HT1080 (cell line): ENCODE measurements at places on chromosomes 7 and 10. TPM values are rescaled to one million over a fixed set of nuclear protein-coding genes. Genes with fewer than 3 reads are reported as not detected.

TRIM73 gene
- 0.10 TPM in 1 of 2 replicates, not detected in the other for total RNA-seq

MYL10 gene
- not detected in 2 replicates for total RNA-seq

POT1 gene
- total RNA-seq, result 25.8 and 30.3 TPM in 2 replicates

PDE6C gene
- not detected in 2 replicates for total RNA-seq

DNA sequence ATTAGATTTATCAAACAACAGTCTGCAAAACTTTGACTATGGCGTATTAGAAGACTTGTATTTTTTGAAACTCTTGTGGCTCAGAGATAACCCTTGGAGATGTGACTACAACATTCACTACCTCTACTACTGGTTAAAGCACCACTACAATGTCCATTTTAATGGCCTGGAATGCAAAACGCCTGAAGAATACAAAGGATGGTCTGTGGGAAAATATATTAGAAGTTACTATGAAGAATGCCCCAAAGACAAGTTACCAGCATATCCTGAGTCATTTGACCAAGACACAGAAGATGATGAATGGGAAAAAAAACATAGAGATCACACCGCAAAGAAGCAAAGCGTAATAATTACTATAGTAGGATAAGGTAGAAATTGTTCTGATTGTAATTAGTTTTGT lies 31.4 kb downstream of the LRRC17 start:
- DNase-seq, result no peak

- no peak for DNase-seq
Measured at GRCh38 chr7:151179946-151180345, 7.1 kb downstream of the ASB10 start.

- DNase-seq, result no peak
Measured at GRCh38 chr7:28573651-28574301, 161.5 kb downstream of the CREB5 start.

DNA sequence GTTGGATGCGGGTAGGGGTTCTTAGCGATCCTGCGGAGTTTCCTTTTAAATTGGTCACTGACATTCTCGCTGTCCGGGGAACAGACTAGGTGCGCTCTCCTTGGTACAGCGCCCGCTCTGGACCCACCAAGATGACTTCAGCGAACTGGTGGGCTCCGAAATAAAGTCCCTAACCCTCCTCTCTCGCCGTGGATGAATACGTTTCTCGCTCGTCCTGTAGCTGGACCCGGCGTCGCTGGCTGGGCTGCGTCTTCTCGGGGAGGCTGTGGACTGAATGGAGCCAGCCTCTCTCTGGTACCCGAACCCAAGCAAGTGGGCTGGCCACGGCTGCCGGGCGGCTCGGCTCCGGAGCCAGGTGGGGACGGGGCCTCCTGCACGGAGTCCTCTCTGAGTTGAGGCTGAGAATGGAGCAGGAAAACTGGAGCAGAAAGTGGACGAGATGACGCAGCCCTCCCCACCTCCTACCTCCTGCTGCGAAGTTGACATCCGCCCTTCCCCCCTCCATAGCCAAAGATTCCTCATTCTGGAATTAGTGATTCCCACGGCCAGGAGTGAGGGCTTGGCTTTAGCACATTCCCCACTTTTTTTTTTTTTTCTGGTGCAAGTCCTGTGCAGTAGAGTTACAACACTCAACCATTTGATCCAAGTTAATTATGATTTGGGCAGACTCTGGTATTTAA lies 1.5 kb downstream of the UNC5B start:
- DNase-seq, result peak; percentile 65

GRCh38 chr7:133389727-133390126 lies 136.8 kb downstream of the EXOC4 start:
- DNase-seq, result no peak

- DNase-seq, result no peak
Measured at GRCh38 chr7:46189255-46189790, 268.3 kb upstream of the IGFBP3 start.

GRCh38 chr7:116041615-116042014 lies 11.1 kb upstream of the TFEC start:
- no peak for DNase-seq
